H4 (cell line): ENCODE measurements at places on chromosomes 11 and 22. TPM values are rescaled to one million over a fixed set of nuclear protein-coding genes. Genes with fewer than 3 reads are reported as not detected.

Gene MYO18B
- not detected in 2 replicates for total RNA-seq

Gene UBQLN3
- total RNA-seq, result not detected in 2 replicates

DNA sequence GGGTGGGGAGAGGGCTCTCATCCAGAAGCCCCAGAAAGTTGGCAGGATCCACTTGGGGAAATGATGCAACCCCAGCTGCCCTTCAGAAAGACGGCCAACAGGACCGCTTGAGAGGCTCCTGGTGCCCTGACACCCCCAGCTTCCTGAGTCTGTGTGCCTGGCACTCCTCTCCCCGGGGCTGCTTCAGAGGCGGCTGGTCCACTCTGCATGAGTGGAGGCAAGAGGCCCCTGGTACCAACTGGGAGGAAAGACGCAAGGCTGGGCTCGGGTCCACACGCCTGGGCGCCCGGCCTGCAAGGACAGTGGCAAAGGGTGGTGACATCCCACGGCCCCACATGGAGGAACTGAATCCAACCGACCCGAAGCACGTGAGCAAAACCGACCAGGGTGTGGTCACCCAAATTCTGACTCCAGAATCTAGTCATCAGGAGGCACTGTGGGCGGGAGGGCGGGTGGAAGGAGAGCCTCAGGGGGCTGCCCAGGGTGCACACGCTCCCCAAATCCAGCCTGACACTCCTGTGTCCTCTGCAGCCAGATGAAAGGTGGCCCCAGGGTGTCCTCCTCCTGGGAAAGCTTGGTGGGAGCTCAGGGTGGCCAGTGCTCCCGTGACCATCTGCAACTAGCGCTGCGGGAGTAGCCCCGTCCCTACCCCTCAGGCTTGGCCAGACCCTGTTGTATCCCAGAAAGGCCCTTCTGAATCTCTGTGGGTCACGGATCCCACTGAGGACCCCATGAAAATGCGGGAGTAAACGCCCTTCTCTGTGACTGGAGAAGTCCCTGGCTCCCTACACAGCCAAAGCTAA, 3.7 kb downstream of the RNH1 start:
- no peak for DNase-seq

Gene DEFB131B
- total RNA-seq, result not detected in 2 replicates
